ENCODE measurements at places on chromosomes 7 and 10. TPM values are rescaled to one million over a fixed set of nuclear protein-coding genes. Genes with fewer than 3 reads are reported as not detected.

GRCh38 chr10:121152033-121152432 is 300.9 kb downstream of the WDR11 start:
- DNase-seq = no peak

GRCh38 chr7:32522746-32523530 is 27.6 kb downstream of the AVL9 start:
- DNase-seq = no peak

DNA sequence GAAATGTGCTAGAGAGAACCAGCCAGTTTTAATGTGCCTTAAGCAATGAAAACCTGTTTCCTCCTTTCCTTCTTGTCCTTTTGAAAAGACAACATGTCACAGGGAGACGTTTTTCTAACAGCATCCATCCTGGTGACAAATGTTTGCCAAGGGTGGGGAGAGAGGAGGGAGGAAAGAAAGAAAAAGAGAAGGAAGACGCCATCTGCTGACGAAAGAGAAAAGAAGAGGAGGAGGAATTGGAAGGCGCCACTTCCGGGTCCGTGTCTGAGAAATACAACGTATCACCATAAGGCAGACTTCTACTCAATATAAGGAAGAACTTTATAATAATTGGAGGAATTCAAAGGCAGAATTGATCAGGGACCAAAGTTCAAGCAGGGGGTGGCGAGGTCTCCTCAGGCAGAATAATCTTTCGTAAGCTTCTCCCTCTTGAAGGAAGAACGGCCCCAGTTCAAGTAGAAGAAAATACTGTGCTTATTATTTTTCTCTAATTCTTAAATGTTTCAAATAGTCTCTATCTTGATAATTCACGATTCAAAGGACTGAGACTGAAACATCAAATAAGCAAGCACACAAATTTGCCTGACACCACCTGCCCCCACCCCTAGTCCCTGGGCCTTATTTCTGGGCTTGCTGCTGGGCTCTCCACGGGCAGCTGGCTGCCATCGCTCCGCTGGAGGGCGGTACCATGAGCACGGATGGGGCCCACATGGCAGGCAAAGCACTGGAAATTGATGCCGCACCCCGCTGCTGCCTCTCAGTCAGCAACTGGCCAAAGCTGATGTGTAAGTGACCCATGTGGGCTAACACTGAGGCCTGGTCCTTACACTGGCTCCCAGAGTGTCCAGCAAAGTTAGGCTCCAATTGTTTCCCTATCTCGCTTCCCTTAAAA is 273.7 kb upstream of the KLF14 start:
- DNase-seq = peak; percentile 74

Gene TEX36
- 0.29 TPM for total RNA-seq

- DNase-seq = peak; percentile 70
These were observed 1.0 kb downstream of the CDK6 start for GRCh38 chr7:92835261-92835850.

Gene SNX10
- not detected for total RNA-seq

- peak; percentile 30 for DNase-seq
These were observed 105.7 kb downstream of the ST8SIA6 start for GRCh38 chr10:17348501-17349349.

Gene TLX1
- not detected for total RNA-seq

DNA sequence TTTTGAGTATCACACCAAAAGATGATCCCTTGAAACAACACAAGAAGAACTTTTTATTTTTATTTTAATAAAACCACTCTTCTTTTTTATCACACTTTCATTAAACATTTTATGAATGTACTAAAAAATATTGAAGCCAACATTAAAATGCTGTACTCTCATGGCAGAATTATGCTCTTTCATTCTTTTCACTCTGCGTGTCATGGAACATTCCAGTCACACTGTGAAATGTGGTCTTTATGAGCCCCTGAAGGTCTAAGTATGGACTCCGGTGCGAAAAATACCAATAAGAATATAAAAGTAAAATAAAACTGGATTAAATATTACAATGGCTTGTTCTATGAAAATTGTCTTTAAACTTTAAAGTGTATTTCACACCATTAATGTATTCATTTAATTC is 148.4 kb downstream of the TMEM26 start:
- peak; percentile 4 for DNase-seq

GRCh38 chr10:31961277-31962074 is 32.8 kb upstream of the ARHGAP12 start:
- peak; percentile 93 for DNase-seq

Gene KCNMA1
- 195 TPM for total RNA-seq

GRCh38 chr10:110239892-110240291 is 32.5 kb downstream of the MXI1 start:
- DNase-seq = no peak

Gene CALY
- total RNA-seq = not detected

DNA sequence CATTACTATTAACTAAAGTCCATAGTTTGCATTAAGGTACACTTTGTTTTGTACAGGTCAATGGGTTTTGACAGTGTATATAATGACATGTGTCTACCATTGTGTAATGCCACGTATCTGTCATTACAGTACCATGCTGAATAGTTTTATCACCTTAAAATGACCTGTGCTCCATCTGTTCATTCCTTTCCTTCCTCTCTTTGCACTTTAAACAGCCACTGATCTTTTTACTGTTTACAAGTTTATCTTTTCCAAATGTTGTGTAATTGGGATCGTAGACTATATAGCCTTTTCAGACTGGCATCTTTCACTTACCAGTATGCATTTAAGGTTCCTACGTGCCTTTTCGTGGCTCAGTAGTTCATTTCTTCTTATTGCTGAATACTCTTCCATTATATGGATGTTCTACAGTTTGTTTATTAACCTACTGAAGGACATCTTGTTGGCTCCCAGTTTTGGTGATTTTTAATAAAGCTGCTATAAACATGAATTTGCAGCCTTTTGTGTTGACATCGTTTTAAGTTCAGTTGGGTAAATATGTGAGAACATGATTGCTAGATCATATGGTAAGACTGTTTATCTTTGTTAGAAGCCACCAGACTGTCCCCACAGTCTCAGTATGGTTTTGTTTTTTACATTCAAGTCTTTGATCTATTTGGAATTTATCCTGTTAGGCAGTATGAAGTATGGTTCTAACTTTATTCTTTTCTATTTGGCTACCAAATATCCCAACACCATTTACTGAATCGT is 24.7 kb downstream of the STAM start:
- DNase-seq = no peak

DNA sequence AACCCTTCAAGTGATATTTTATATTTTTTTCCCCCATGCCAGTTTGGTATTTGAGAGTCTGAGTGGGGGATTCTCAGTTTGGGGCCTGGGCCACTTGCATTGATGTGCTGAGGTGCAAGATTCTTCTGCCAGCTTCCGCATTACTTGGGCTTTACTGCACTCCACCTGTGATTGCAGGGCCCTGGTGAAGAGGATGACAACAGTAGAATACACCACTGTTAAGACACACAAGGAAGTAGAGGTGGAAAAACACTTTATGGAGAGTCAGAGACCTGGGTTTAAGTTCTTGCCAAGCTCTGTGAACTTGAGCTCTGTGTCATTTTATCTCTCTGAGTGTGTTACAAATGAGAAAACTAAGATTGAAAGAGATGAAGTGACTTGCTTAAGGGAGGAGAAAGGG is 209.4 kb downstream of the LRMDA start:
- no peak for DNase-seq

Gene FAM171A1
- 47.2 TPM for total RNA-seq

GRCh38 chr10:104353325-104354048 is at the start of gene CFAP58:
Gene CFAP58 (plus strand): TSS chr10:104353833. CDS start chr10:104353898, 65 bp downstream.
- peak; percentile 74 for DNase-seq

DNA sequence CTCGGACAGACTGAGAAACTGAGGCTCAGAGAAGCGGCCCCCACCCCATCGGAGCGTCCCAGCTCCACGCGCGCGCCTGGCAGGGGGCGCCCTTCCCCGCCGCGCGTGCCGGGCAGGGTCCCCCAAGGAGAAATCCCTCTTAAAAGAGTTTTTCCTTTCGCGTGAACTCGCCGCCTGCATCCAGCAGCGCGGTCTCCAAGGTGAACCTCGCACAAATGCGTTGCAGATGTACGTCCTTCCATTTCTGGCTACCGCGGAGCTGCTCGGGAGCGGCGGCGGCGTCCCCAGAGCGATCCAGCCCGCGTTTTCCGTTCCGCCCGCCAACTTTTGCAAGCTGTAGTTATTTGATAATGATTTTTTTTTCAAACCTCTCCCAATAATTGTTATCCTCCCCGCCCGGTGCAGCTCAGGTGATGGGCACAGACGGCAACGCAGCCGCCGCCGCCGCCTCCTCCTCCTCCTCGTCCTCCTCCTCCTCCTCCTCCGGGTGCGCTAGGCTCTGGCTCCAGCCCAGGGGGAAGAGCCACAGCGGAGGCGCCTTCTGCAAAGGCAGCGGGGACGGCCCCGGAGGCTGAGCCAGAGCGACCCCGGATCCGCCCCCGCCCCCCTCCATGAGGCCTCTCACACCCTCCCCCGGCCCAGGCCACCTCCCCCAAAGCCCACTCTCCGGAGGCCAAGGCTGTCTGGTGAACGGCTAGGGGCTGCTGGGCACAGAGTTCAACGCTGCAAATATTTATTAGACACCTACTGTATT is 74.0 kb upstream of the CUX1 start:
- DNase-seq = peak; percentile 25

DNA sequence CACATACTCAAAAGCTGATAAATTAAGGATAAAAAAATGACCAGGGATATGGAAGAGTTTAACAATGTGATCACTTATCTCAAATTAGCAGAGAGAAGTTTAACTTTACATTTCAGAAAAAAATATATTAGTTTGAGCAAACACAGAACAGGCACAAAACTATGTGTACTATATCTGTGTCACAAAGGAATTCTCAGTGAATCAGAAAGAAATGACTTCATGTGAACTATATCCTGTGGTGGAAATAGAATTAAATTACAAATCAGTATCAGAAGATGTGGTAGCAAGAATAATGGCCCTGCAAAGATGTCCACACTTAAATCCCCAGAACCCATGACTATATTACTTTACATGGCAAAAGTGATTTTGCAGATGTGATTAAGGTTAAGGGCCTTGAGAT is 70.3 kb downstream of the SEC23IP start:
- no peak for DNase-seq

- no peak for DNase-seq
These were observed 36.3 kb downstream of the CTBP2 start for GRCh38 chr10:125124115-125124487.

DNA sequence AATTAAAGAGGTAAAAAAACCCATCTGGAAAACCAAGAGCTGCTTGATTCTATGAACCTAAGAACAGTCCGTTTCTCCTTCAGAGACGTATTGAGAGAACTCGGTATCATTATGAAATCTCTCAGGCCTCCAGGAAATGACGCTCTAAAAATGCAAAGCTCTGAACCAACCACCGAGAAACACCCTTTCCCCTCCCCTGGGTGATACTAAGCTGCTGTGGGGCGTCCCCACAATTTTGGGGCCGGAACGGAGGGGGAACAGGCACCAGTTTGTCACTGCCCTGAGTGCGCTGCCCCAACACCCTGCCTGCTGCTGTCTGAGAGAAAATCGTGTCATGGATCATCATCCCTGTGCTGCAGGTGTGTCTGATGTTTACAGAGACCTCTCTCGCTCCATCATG is 509.5 kb downstream of the DNAJB6 start:
- no peak for DNase-seq

- peak; percentile 76 for DNase-seq
These were observed 55.2 kb upstream of the CCAR1 start for GRCh38 chr10:68665841-68666240.

DNA sequence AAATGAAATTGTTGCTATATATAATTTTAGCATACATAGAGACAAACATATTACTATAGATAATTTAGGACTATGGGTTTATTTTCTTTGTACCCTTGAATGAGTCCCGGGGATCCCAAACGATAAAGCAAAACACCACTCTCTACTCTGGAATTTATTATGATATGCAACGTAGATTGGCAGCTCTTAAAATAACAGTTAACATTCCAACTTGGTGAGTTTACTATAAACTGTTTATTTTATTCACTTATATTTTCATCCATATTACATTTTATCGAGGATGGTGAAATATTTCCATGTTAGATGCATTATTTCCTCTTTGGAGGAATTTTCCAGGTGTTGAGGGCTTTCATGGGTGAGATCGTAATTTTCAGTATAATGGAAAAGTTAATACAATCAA is 138.7 kb upstream of the DGKB start:
- DNase-seq = no peak

DNA sequence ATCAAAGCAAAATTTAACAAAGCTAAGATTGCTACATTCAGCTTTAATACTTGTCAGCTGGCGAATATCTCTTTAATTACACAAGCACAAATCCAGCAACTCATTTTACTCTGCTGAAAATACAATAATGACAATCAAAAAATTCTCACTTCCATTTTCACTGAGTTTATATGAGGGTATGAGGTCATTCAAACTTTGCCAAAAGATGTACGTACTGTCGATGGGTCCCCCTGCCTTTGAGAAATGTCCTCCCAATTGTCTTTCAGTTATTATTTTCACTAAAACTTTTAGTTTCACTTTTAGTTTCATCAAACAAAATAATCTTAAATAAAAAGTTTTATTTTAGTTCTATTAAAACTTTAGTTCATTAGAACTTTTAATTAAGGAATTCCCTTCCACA is 159.5 kb upstream of the WDR11 start:
- no peak for DNase-seq

- DNase-seq = no peak
These were observed 255.8 kb upstream of the CNTNAP2 start for GRCh38 chr7:145860809-145861208.

GRCh38 chr7:99997545-99998137 is 17.8 kb upstream of the ZKSCAN1 start:
- DNase-seq = no peak

- DNase-seq = no peak
These were observed 1.2 kb downstream of the GRIFIN start for GRCh38 chr7:2474813-2475677.

Gene BUB3
- 218 TPM for total RNA-seq

Gene KNDC1
- total RNA-seq = 0.74 TPM

Gene ASIC3
- total RNA-seq = 0.27 TPM

Gene TMEM225B
- 1.4 TPM for total RNA-seq

DNA sequence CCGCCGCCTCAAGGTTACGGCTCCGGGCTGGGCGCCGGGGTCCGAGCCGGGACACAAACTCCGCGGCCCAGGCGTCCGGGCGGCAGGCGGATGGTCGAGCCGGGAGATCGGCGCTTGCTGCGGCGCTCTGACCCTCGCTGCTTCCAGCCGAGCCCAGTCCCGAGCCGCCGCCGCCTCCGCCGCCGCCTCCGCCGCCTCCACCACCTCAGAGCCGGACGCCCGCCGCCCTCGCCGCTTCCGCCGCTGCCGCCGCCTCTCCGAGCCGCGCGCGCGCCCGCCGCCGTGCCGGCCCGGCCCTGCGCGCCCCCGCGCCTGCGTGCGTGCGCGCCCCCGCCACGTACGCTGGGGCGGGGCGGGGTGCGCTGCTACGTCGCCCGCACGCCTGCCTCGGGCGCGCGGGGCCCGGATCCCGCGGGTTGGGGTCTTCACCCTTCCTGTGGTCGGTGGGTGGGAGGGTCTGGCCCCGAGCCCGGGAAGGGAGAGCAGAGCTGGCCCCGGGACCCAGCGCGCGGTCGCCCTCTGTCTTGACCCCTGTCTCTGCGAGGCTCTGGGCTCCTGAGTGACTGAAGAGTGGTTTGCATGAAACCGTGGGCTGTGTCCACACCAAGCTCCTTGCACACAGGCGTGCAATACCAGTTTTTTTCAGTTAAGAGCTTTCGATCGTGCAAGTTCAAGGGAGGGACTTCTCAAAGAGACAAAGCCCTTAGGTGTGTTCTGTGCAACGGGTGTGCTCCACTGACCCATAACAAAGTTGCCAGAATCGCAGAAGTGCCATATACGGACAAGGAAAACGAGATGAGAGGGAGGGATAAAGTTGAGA is at the start of gene SMURF1:
Gene SMURF1 (minus strand): TSS at position 256 of the 820 bp plus-strand sequence. CDS start 328 bp downstream, outside the sequence.
- DNase-seq = peak; percentile 21

Measured in HFFc6 (cell line).